NCI-H146 (cell line): ENCODE measurements at places on chromosomes 2 and 18.
A peak's percentile ranks its signal among the peaks of the same experiment; 100 is the strongest.

GRCh38 chr18:51425475-51425874 lies 228.0 kb upstream of the MEX3C start:
- no peak for DNase-seq

GRCh38 chr2:176146101-176146500 lies 5.2 kb upstream of the HOXD4 start:
- DNase-seq = no peak

GRCh38 chr2:80326214-80326613 lies 21.7 kb upstream of the LRRTM1 start:
- DNase-seq = no peak

DNA sequence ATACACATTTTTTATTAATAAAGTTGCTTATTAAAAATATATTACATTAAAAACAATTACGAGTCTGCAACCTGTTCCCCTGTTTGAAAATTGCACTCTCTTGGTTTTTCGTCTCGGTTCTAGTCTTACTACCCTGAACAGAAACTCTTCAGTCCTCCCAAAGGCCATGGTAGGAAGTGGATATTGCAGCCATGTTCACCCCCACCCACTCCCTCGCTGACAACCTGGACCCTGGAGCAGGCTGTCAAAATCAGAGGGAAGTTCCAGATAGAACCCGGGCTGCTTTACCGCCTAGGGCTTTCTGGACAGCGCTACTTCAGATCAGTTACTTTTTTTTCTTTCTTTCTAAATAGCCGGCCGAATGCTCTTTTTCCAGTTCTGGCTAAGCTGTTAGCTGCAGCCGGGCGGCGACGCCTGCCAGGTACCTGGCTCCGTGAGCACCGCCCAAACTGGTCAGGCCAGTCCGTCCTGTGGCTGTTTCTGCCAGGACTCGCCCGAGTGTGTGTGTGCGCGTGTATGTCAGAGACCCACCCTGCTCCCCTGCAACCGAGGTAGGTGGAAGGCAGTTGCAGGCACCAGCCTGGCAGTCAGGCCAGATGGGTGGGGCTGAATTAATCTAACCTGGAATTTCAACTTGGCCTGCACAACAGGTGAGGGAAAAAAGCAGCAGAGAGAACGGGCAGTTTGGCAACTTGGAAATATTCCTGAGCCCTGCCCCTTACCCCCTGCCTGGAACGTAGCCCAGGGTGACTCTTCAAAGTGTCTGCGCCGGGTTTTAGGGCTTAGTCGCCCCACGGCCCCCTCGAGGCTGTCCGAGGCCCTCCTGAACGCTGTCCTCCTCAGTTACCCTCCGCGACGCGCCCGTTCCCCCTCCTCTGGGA lies 1.1 kb upstream of the TET3 start:
- DNase-seq = peak; percentile 77

DNA sequence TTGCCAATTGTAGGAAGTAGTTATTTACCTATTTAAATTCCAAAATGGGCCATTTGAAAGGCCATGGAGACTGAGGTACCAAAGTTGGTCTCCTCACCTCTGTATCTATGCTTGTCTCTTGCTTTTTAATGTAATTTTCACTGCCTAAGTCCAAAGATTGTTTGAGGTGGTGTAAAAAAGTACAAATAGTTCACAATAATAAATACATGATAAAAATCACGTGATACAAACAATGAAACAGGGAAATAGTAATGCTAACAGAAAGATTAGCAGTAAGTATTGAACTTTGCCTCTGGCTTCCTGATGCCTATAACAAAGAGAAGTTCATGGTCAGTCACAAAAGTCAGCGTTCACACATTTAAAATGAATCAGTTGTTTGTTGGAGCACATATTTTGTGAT lies 67.6 kb downstream of the CNTNAP5 start:
- no peak for DNase-seq

GRCh38 chr2:110657724-110658305 lies 20.0 kb downstream of the BUB1 start:
- no peak for DNase-seq

DNA sequence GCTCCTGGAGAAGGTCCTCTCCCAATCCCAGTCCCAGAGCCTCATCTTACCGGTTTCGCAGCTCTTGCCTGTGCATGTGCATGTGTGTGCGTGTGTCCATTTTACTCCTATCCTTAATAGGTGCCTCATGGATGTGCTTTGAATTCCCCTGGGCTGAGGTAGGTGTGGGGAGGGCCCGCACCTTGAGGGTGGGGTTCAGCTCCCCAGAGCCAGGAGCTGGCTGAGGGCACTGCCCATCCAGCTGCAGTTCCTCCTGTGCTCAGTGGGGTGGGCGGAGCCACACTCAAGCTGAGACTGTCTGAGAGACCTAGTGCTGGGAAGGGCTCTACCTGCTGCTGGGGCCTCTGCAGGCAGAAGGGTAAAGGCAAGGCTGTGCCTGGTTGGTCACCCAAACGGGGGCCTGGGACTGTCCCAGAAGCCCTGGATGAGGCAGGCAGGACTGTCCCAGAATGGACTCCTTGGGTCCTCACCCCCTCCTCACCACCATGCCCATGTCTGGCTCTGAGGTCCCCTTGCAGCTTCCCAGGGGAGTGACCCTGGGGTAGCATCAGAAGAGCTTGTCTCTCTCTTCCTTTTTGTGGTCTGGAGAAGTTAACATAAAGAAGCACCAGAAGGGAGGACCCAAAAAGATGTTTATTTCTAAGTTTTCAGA lies 8.9 kb downstream of the GDF7 start:
- DNase-seq = peak; percentile 14

DNA sequence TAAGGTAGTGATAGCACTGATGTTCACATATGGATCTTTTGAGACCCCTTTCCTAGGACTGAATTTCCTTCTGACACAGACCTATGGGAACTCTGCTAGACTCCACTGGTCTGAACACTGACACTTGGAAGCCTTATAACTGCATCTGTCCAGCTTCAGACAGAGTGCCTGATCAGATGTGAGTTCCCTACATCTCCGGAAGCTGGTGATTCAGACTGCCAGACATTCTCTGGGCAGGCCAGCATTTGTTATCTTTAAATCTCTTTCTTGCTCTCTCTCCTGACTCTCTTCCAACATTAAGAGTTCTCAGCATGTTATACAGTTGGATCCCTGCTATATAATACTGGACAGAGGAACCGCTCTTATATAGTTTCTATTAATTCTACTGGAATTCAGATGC lies 408.5 kb downstream of the ZEB2 start:
- no peak for DNase-seq

DNA sequence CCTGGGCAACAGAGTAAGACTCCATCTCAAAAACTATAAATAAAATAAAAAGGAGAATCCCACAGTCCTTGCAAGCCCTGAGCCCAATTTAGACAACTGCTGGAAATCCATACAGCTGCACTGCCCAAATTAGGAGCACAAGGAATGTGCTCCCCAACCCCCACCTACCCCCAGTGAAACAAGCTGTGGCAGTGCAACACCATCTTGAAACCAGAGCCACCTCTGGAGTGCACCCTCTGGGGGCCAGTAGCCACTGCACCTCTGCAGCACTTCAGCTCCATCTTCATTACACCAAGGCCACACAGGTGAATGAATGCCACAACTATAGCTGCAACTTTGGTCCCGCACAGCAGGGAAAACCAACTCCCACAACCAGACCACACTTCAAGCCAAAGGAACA lies 37.3 kb downstream of the USP34 start:
- no peak for DNase-seq

- DNase-seq = no peak
These were observed 23.8 kb upstream of the KLHL29 start for GRCh38 chr2:23361152-23361551.

GRCh38 chr2:56749152-56749752 lies 565.5 kb downstream of the CCDC85A start:
- DNase-seq = peak; percentile 4

DNA sequence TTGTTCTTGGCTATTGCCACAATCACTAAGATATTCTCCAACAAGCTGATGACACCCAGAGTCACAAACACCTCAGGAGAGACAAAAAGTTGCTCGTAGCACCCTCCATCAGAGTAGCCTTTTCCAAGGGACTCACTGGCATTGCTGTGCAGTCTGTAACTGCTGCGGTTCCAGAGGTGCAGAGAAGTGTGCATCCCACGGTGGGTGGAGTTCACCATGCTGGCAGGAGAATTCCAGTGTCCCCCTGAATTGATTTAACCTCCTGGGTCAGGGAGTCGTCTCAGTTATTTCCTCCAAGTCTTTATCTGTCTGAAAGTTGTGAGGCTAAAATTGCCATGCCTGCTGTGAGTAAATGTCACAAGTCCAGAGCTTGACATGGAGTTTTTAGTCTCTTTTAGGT lies 443 bp downstream of the MC4R start:
- peak; percentile 22 for DNase-seq

- peak; percentile 53 for DNase-seq
These were observed 72.8 kb upstream of the TAF1B start for GRCh38 chr2:9770308-9771100.

DNA sequence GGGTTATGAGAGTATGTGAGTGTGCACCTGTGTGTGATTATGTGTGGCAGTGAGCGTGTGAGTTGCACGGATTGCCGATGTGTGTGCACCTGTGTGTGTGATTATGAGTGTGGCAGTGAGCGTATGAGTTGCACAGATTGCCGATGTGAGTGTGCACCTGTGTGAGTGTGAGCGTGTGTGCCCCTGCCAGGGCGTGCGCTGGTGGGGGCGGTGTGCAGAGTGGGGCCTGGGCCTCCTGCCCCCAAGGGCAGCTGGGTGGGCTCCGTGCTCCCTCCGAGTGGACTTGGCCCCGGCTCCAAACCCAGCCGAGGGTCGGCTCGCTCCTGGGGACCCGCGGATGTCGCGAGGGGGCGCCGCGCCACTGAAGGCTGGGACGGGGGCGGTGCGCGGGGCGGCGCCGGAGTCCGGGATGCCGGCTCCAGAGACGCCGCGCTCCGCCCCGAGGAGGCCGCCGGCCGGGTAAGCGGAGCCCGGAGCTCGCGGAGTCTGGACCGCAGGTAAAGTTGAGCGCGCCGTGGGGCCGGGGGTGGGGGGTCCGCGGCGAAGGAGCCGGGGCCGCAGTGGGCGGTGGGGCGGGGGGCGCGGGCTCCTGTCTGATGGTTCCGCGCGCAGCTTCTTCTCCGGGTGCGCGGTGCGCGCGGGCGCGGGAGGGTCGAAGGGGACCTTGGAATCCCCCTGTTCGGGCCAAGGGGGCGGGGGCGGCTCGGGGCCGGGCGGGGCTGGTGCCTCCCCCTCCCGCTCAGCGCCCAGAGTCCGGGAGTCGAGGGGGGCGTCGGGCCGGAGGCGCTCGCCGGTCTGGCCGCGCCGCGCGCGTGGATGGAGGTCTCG lies at the start of gene KCNG2:
KCNG2 (plus strand) TSS at position 421 of the 828 bp plus-strand sequence. CDS start 65,730 bp downstream, outside the sequence.
- peak; percentile 41 for DNase-seq

DNA sequence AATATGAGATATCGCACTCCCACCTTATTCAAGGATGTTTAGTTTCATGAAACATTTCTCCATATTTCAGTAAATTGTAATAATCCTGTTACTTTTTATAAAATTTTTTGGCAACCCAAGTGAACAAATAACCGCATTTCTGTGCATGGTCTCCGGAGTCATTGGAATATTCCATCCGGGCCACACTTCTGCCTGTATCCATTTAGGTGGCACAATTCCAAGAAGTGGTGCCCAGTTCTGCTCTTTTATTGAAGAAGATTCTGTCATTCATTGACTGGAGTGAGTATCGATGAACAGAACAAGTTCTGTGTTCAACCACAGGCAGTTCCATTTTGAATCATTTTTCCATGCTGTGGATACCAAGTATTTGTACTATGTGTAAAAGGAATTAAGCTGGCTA lies 26.6 kb upstream of the ICOS start:
- DNase-seq = no peak

GRCh38 chr2:36528766-36529392 lies 69.1 kb downstream of the FEZ2 start:
- DNase-seq = no peak

DNA sequence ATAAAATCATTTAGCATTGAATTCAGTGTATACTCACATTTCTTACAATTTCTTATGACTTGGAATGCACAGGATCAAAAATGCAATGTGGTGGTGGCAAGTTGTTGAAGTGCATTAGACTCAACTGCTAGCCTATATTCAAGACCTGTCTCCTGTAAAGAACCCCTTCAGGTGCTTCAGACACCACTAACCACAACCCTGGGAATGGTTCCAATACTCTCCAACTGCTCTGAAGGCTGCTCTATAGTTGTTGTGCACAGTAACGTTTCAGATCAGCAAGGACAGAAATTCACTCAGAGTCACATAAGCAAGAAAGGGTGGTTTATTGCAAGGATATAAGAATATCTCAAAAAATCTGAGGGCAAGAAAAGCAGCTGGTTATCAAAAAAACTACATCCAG lies 6.5 kb downstream of the GKN1 start:
- no peak for DNase-seq

DNA sequence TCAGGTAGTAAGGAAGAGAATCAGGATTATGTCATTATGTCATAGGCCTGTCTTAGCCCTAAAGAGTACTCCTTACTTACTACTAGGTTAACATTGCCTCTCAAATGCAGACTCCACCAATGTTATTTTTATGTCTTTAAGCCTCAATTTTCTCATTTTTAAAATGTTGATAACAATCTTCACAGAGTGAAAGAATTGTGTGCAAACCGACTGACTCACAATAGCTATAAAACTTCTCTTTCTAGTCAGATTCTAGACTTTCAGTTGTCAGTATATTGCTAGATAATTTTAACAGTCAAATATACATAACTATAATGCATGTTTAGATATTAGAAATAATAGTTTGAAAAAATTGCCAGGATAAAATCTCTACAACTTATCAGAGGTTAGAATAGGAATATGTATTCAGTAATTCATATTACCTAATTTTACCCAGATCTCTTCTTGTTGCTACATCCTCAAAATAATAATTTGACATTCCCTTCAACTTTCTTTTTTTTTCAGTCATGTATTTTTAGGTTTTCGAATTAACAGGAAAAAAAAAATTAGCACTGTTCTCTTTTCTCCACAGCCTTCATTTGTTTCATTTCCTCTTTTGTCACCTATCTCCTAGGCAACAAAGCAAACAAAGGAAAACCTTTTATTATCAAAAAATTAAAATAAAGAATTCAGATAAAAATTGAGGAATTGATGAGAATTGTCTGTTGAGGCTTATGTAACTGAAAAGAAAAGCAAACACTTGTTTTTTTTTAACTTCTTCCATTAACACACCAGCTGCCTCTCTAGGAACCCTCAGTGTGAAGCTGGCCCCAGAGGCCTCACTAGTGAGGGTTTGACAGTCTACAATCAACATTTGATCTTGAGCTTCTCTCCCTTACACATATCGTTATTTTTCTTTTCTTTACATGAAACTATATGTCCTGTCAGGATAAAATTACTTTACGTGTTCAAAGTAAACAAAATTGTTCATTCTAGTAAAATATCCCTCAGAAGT lies 279.0 kb downstream of the CALCRL start:
- DNase-seq = peak; percentile 45

DNA sequence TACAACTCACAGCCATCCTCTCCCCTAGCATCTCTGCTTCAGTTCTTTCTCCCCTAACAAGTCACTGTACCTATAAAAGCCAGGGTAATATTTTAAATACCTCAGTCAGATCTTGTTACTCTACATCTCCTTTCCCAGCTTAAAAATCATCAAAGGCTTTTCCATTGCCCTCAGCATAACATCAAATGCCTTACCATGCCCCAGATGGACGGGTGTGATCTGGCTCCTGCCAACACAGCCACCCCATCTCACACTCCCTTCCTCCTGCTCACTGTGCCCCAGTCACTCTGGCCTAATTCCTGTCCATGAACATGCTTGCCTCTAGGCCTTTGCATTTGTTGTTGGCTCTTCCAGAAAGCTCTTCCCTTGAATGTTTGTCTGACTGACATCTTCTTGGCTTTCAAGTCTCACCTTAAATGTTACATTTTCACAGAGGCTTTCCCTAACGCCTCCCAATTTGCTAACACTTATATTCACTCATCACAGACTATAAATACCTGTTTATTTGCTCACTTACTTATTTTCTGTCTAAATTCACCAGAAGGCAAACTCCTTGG lies 640.9 kb downstream of the NYAP2 start:
- no peak for DNase-seq

- DNase-seq = peak; percentile 55
These were observed 92.1 kb downstream of the DYM start for GRCh38 chr18:49368161-49368875.
